Tracheal epithelial cell (primary cell): ENCODE measurements at places on chromosomes 4 and X. TPM values are rescaled to one million over a fixed set of nuclear protein-coding genes. Genes with fewer than 3 reads are reported as not detected.

BEND2 gene
- total RNA-seq = not detected in 2 replicates

FAM184B gene
- not detected in 2 replicates for total RNA-seq

ANKRD17 gene
- 36.4 and 42.7 TPM in 2 replicates for total RNA-seq

CORIN gene
- total RNA-seq = under 0.01 and 0.64 TPM in 2 replicates

SCARB2 gene
- total RNA-seq = 150 and 202 TPM in 2 replicates

NXF2 gene
- total RNA-seq = not detected in 2 replicates

H2BW2 gene
- not detected in 2 replicates for total RNA-seq

ETNPPL gene
- not detected in 2 replicates for total RNA-seq

SYTL5 gene
- total RNA-seq = 0.48 and 3.6 TPM in 2 replicates

SLC25A5 gene
- 282 and 442 TPM in 2 replicates for total RNA-seq

ABLIM2 gene
- total RNA-seq = 1.7 and 4.6 TPM in 2 replicates

FAM53A gene
- total RNA-seq = 1.9 and 3.6 TPM in 2 replicates

MSX1 gene
- total RNA-seq = 0.24 TPM in 1 of 2 replicates, not detected in the other

ADRA2C gene
- 0.72 TPM in 1 of 2 replicates, not detected in the other for total RNA-seq

NLRP2B gene
- not detected in 2 replicates for total RNA-seq

SLC25A4 gene
- 15.9 and 18.3 TPM in 2 replicates for total RNA-seq

PAGE4 gene
- total RNA-seq = not detected in 2 replicates

EGF gene
- total RNA-seq = 0.48 and 1.3 TPM in 2 replicates

TRIML2 gene
- 0.72 TPM in 1 of 2 replicates, not detected in the other for total RNA-seq
